ENCODE measurements at places on chromosomes 7 and 10.

DNA sequence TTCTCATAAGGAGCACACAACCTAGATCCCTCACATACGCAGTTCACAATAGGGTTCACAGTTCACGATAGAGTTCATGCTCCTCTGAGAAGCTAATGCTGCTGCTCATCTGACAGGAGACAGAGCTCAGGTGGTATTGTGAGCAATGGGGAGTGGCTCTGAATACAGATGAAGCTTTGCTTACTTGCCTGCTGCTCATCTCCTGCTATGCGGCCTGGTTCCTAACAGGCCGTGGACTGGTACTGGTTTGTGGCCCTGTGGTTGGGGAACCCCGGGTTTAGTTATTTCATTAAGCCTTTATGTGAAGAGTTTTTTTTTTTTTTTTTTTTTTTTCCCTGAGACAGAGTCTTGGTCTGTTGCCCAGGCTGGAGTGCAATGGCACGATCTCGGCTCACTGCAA is 19.4 kb downstream of the SLK start:
- ATAC-seq, result peak; percentile 37

DNA sequence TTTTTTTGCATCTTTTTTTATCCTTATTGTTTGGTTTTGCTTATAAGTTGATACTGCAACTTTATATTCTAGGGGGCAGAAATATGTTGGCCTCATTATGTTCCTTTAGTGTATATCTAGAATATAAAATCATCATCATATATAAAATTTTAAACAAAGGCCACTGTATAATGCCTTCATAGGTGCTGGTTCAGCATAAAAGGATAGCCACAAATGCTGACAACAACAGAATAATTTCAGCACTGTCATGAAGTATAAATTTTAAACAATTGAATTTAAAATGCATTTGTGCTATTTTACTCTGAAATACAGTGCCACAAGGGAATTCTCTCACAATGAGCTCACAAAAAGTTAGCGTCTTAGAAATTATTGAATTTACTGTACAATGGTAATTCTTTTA is 285.9 kb downstream of the ATRNL1 start:
- no peak for ATAC-seq

DNA sequence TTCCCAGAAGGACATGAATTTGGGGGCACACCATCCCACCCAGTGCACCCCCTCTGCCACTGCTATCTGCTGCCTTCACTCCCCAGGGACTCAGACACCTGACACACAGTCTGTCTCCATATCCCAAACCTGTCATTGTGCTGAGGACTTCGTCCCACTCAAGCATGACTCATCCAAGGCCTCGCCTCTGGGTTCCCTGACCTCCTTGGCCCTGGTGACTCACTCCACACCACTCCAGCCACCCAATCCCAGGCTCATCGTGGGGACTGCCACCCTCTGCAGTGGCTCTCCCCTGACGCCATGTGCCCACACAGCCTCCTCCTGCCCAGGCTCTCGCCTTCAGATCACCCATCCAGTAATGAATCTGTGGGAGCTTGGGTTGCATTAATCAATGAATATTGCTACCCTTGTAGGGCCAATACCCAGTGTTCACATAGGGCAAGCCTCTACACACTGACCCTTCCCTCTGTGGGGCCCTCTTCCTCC is 6.6 kb upstream of the INSIG1 start:
- peak; percentile 82 for ATAC-seq

GRCh38 chr10:70510904-70511303 is 32.3 kb downstream of the PALD1 start:
- ATAC-seq, result no peak

DNA sequence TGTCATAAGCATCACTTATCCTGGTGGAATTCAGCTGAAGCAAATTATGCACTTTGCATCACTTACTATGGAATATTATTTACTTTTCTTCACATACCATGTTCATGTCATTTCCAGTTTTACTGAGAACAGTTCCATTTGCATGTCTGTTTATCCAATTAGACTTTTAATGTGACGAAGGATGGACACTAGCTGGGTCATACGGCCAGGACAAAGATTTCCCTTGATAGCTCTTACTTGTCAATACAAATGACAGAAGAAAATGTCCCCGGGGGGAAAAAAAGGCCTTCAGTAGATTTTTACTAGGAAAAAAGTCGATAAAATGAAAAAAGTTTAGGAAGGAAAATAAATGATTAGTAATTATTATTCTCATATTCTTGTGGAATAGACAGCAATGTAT is 106.6 kb downstream of the RAPGEF5 start:
- ATAC-seq, result no peak

Data from esophagus mucosa (tissue), 1 donor.